ENCODE measurements at places on chromosomes 12 and 14.

DNA sequence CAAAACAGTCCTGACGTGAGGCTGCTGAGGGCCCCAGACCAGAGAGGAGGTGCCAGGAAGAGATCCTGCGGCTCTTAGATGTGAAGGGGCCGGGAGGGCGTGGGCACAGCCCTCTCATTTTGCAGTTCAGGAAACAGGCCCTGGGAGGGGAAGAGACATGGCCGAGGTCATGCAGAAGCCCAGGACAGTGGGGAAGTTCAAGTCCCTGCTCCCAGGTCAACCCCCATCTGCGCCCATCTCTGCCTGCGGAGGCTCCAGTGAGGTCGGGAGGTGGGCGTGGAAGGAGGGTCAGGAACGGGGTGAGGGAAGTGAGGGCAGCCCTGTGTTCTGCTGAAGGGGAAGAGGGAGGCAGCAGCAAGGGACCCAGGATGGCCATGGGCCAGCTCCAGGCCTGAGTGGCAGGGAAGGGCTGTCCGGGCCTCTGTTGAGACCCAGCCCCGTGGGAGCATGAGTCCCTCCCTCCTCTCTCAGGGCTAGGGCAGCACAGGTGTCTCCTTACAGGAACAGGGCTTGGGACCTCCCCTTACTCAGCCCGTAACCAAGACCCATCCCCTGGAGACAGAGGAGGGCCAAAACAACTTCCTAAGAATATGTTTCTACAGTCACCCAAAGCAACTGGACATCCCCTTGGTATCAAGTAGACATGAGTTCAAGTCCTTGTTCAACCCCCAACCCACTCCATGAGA is 90.8 kb downstream of the LGMN start:
- DNase-seq, result no peak

- no peak for DNase-seq
Observed at GRCh38 chr12:57760347-57760982, 5.6 kb downstream of the MARCHF9 start.

- no peak for DNase-seq
Observed at GRCh38 chr14:59342516-59343484, 122.4 kb downstream of the GPR135 start.

DNA sequence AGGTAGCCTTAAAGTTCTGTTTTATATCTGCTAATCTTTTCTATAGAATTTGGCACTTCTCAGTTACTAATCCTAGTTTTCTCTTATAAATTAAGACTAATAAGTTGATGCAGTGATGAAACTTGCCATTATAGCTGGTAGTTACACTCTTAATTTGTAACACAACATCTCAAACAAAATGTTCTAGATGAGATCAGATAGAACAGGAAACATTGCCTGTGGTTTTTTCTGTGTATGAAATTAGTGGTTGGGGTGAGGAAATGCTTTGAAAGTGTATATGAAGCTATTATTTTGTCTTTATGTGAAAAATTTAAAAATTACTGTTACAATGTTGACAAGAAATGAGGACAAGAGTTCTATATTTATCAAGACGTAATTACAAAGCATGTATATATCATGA is 91.9 kb downstream of the PCNX1 start:
- no peak for DNase-seq

- no peak for DNase-seq
Observed at GRCh38 chr12:14852880-14853279, 9.6 kb upstream of the ART4 start.

DNA sequence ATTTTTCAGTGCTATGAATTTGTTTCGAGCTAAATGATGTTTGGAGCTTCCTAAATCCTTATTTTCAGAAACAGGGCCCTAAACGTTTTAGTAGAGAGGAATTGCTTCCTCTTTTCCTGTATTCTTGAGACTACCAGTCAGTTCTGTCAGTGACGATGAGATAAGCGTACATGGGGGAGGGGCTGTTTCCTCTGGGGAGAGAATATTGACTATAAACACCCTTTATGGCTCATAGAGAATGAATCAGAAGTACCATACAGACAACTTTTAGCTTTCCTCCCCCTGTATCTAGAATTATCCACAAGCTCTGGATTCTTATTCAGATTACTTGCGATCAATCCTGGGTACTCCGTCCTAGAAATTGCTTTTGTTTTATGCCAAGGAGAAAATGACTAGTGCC is 5.1 kb downstream of the TBK1 start:
- no peak for DNase-seq

DNA sequence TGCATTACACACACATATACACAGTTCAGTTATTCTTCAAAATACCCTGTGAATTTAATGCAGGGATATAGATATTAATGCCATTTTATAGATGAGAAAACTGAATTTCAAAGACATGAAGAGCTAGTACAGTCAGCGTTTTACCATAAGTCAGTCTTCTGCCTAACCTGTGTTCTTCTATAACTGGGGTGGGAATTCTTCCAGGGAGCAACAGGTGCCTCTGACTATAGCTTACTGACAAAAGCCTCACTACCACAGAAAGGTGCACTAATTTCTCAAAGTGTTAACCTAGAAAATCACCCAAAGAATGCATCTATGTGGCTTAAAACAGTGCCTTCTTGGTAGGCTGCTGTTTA is 84.4 kb downstream of the STXBP6 start:
- DNase-seq, result no peak

DNA sequence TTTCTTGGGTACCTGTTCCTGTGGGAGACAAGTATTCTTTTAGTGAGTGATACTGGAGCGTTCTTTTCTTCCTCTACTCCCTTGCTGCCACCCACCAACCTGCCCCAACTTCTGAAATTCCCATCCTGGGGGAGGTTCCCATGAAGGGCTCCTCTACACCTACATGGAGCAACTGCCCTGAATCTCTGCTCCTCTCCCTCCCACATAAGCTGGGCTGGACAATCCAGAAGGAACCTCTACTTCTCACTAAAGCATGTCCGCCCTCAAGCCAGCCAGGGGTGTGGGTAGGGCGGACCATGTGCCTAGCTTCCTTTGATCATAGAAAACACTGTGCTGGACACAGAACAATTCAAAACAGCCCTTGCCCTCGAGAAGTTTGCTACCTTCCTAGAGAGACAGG is 25.9 kb upstream of the ESRRB start:
- no peak for DNase-seq

- no peak for DNase-seq
Observed at GRCh38 chr12:26044007-26044394, 80.8 kb downstream of the BHLHE41 start.

- no peak for DNase-seq
Observed at GRCh38 chr14:68564826-68565759, 227.8 kb downstream of the ZFP36L1 start.

- no peak for DNase-seq
Observed at GRCh38 chr12:89344862-89345202, 7.5 kb downstream of the DUSP6 start.

DNA sequence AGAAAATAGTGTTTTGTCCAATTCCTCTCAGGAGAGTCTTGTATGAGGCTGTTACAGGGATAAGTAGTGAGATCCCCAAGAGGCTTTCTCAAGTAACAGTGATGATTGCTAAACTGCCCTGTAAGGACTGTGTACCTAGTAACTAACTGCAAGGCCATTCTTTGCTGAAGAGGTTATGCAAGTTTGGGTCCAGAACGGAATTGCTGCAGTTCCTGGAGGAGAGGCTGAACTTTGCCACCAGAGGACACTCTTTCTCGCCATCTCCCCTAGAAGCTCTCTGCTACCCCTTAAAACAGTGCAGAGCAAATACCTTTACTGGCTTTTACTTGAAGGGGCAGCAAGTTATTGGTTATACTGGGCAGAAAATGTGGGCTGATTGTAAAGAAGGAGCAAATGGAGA is 180.0 kb downstream of the RBM19 start:
- no peak for DNase-seq

- no peak for DNase-seq
Observed at GRCh38 chr12:104010606-104011169, 39.3 kb downstream of the GLT8D2 start.

GRCh38 chr12:10982244-10982643 is 4.5 kb downstream of the TAS2R50 start:
- no peak for DNase-seq

GRCh38 chr12:6451348-6452244 is at the start of gene TAPBPL:
Gene TAPBPL (plus strand): TSS chr12:6452042. CDS start chr12:6452249, 207 bp downstream.
- DNase-seq, result peak; percentile 62

GRCh38 chr12:91622981-91623380 is 440.4 kb upstream of the DCN start:
- no peak for DNase-seq

DNA sequence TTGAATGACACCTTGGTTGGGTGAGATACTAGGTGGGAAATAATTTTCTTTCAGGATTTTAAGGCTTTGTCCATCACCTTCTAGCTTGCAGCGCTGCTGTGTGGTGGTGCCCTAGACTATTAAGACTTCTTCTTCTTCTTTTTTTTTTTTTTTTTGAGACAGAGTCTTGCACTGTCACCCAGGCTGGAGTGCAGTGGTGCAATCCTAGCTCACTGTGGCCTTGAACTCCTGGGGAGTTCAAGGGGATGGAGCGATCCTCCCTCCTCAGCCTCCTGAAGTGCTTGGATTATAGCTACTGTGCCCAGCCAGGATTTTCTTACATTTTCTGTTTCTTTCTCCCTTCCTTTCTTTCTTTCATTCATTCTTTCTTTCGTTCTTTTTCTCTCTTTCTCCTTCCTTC is 10.3 kb upstream of the MTA1 start:
- DNase-seq, result no peak

DNA sequence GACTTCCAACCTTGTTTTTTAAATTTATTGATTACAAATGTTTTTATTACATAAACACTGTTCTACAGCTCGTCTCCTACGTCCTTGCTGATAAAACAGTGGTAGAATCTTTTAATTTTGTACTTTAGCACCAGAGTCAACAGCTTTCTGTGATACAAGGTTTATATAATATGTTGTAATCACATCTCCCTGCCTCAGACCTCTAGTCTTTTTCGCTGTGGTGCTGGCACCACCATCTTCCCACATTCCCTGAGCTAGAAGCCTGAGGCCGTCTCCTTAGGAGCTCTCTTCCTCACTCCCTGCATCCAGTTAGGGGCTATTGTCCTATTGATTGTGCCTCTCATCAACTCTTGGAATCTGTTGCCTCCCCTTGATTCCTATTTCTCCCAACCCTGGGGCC is 17.1 kb downstream of the MTHFD1 start:
- DNase-seq, result no peak

DNA sequence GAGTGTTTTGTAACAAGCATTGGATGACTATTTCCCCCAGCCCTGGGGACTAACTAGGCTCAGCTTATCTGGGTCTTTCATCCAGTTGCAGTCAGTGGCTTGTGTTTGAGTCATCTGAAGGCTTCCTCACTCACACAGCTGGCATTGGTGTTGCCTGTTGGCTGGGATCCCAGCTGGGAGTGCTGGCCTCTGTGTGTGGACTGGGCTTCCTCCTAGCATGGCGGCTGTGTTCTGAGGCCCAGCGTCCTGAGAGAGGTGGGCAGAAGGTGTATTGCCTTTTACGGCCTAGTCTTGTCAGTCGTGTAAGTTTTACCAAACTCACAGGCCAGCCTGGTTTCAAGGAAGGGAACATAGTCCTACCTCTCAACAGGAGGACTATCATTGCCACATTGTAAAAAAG is 28.3 kb upstream of the PPP2R5C start:
- no peak for DNase-seq

DNA sequence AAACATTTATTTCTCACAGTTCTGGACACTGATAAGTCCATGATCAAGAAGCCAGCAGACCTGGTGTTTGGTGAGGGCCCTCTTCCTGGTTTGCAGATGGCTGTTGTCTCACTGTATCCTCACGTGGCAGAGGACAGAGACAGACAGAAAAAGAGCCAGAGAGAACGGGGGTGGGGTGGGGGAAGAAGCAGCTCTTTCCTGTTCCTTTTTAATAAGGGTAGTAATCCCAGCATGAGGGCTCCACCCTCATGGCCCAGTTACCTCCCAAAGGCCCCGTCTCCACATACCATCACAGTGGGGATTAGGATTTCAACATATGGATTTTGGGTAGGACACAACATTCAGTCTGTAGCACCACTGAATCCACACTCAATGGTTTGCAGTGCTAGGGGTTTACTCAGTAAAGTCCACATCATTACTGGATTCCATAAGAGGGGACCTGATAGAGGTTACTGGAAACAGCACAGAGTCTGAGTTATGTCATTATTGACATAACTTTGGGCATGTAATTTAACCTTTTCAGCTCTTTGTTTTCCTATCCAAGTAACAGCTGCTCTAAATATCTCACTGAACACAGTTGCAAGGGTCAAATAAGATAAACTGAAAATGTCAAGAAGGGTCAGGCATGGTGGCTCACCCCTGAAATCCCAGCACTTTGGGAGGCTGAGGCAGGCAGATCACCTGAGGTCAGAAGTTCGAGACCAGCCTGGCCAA is 53.2 kb downstream of the RPAP3 start:
- no peak for DNase-seq

GRCh38 chr14:20622816-20623291 is 18.6 kb downstream of the OR6S1 start:
- DNase-seq, result no peak

GRCh38 chr14:31902002-31902401 is 175.1 kb upstream of the ARHGAP5 start:
- no peak for DNase-seq

DNA sequence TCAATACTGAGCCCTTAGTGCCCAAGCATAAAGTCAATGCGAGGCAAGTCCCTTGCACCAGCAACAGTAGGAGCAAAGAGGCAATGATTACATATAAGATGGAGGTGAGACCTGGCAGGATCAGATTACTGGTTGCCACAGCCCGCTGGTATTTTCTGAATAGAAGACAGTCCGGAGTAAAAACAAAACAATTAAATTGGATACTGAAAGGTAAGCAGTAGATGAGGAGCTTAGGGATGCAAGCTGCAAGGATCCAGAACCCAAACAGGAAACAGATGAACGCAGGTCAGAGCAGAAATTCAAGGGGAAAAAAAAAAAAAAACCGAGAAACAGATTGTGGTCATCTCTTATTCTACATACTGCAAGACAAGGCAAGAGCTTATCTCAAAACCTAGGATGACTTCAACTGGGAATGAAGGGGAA is 119.6 kb downstream of the MED13L start:
- no peak for DNase-seq

- DNase-seq, result no peak
Observed at GRCh38 chr12:98678946-98679610, 34.0 kb downstream of the APAF1 start.

DNA sequence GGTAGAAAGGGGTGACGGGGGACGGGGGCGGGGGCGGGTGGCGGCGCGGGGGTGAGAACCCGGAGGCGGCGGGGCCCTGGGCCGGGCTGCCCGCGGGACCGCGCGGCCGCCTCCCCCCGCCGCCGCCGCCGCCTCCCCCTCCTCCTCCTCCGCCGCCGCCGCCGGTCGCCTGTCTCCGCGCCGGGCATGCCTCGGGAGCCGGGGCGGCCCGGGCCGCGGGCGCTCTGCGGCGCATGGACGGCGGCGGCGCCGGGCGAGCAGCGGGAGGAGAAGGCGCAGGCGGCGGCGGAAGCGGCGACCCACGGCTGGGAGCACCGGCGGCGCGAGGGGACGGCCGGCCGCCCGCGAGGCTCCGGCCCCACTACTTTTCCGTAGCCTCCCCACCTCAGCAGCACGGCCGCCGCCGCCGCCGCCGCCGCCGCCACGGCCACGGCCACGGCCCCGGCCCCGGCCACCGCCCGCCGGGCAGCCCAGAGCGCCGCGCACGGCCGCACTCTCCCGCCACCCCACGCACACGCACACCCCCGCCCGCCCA is at the start of gene NPAS3:
TSS of gene NPAS3 (plus strand) at position 161 of the 535 bp plus-strand sequence.
- no peak for DNase-seq

GRCh38 chr14:36805131-36805559 is 143.5 kb downstream of the PAX9 start:
- no peak for DNase-seq

- no peak for DNase-seq
Observed at GRCh38 chr12:92107621-92108131, 38.0 kb downstream of the BTG1 start.

GRCh38 chr14:79011920-79012204 is 841.7 kb downstream of the NRXN3 start:
- no peak for DNase-seq

- DNase-seq, result peak; percentile 16
Observed at GRCh38 chr12:13233830-13234641, 37.5 kb downstream of the EMP1 start.

Measured in activated T-cell treated with anti-CD3 and anti-CD28 coated beads for 1 hour (primary cell).